Activated CD8-positive, alpha-beta memory T cell treated with anti-CD3 and anti-CD28 coated beads for 1 hour (primary cell): ENCODE measurements at places on chromosomes 6 and 20.

GRCh38 chr20:36175016-36175415 is 20.5 kb downstream of the EPB41L1 start:
- no peak for DNase-seq

DNA sequence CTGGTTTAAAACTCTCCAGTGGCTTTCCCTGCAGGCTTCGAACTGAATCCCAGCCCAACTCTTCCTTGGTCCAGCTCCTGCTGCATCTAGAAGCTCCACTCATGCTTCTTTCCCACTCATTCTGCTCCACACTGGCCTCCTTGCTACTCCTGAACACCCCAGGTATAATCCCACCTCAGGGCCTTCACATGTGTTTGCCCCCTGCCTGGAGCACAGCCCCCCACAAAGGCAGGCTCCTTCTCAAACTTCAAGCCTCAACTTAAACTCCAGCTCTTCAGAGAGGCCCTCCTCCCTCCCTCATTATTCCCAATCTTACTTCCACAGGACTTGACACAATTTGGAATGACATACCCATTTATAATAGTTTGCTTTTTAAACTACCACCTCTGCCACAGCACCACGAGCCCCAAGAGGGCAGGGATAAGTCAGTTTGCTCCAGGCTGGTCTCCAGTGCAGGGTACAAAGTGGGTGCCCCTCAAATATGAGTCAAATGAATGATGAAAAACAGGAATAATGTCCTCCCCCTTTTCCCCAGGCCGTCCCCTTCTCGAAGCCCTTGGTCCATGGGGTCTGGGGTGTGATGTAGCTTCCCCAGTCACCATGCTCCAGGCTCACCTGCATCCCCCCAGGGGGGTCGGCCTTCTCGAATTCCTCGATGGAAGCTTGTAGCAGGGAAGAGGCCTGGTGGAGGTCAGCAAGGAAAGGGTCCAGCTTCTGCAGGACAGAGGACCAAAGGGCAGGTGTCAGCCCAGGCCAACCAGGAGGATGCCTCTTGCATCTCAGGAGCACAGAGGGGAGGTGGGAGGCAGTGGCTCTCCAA is 37.4 kb downstream of the KIAA1755 start:
- DNase-seq, result no peak

DNA sequence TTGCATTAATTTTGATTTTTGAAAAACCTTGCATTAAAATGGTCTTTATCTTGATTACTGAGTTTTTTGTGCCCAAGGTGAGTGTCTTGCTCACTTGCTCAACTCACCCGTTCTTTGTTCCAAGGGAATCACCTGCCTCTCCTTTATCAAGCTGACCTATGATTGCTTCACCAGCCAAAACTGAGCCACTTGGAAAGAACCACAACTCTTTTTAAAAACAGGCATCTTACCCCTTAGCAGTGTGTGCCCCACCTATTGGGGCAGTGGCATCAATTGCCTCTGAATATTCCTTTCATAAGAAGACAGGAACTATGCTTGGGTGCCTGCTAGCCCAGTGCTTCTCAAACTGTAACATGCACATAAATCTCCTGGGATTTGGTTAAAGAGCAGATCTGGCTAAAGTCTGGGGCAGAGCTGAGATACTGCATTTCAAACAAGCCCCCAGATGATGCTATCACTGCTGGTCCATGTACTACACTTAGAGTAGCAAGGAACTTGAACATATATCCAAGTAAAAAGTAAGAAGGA is 3.3 kb upstream of the STK38 start:
- no peak for DNase-seq

DNA sequence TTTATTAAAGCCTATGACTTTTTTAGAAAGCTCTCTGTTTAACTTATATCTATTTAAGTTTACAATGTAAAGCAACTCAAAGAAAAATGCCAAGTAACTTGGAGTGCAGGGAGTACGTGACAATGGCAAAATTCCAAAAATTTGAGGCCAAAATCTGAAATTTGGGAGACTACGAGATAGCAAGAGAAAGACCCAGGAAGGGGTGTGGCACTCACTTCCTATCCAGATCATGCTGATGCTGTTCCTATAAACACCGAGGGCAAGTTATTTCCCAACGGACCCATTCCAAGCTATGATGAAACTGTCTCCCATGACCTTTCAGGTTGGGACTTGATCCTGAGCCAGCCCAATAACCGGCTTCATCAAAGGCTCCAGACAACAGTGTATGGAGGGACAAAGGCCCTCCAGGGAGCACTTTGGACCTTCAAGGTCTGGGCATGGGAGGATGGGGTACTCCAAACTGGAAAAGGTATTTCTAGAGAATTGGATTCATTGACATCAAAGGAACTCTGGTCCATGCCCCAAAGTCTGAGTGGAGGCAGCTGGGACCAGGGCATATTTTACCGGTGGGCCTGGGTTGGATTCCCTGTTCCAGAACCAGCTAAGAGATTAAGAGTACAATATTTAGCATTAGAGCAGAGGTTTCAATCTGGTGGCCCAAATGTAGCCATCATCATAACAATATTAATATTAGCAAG is 15.7 kb upstream of the SLC13A3 start:
- no peak for DNase-seq

- DNase-seq, result no peak
Measured at GRCh38 chr6:126657561-126658175, 317.8 kb downstream of the CENPW start.

DNA sequence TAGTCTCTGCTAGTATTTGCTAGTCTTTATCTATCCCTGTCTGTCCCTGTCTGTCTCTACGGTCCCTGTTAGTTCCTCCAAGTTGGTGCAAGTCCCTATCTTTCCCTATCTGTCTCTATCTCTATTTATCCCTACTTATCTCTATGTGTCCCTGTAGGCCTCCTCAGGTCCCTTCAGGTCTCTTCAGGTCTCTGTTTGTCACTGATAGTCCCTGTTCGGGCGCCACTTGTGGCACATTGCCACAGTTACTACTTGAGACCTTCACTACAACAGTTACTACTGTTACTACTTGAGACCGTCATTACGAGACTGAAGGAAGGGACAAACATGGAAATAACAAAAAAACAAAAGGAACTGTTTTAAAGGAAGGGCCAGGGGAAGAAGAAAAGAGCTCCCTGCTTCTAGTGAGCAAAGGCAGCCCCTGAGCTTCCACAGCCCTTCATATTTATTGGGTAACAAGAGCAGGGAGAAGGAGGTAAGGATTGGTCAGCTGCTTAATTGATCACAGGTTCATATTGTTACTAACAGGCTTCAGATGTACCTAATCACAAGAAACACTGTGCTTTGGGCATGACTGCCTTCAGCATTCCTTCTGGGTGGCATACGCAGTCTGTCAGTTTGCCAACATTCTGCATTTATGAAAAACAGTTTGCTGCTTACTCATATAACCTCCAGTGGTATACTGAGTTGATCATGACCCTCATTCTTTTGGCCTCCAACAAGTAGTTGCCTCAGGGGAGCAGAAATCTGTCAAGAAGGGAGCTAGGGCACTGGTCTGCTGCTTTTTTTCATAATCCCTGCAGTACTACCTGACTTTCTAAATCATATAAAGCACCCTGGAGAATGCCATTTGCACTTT is 8.4 kb downstream of the EPB41L2 start:
- no peak for DNase-seq

DNA sequence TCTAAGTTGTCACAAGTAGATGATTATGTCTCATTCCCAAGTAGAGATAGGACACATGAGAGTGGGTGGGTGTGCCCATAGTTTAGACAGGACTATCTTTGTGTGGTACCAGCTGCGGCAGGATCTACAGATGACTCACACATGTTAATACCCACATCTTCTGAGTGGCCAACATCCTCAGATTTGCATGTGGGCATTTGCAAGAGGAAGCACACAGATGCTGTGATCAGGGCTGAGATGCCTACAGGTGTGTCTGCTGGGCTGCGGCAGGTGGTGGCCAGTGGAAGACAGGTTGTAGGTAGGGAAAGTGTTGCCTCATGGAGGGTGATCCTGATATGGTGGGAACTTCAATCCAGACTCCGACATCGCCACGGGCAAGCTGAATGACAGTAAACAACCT is 50.8 kb downstream of the UTRN start:
- no peak for DNase-seq

- no peak for DNase-seq
Measured at GRCh38 chr6:127514179-127514772, 4.9 kb downstream of the MTCL3 start.

GRCh38 chr6:148389086-148389485 is 46.4 kb downstream of the SASH1 start:
- DNase-seq, result no peak

GRCh38 chr20:58918621-58919020 is 62.4 kb upstream of the NELFCD start:
- DNase-seq, result no peak

DNA sequence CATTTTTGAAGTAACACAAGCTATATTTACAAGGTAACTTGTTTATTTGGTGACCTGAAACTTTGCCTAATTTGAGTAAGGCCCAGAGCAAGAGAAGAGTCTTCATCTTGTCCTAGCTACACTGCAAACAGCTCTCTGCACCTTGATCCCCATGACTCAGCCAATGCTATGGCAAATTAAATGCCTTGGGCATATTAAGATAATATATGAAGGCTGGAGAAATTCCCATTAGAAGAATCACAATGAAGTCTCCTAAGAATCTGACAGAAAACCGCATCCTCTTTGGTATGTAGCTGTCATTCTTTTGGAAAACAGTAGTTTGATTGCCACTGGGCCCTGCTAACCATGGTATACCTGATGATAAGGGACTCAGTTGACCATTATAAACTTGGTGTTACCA is 204.5 kb downstream of the UBE3D start:
- no peak for DNase-seq

DNA sequence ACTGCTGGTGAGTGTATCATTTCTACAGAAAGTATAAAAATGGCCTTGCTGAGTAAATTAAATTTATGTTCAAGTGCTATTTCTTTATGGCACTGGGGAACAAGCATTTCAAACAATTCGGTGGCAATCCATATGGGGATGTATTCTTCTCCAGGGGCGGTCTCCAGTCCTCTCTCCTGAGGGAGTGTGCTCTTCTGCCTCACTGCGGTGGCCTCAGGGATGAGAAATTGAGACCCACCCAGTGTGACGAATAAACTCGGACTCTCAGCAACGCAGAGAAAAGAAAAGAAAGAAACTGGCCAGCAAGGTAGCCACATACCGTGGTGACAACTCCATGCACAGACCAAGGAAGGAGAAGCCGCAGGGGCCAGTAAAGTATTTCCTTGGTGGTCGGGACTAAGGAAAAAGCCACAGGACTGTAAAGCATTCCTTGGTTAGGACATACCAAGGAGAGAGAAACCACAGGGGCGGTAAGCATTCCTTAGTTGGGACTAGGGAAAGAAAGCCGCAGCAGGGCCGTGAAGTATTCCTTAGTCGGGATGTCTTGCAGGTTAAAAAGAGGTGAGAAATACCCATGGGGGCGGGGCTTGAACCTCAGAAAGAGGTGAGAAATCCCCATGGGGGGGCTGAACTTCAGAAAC is 13.6 kb upstream of the GOPC start:
- no peak for DNase-seq

GRCh38 chr6:105869835-105870440 is 216.2 kb upstream of the PRDM1 start:
- DNase-seq, result no peak

DNA sequence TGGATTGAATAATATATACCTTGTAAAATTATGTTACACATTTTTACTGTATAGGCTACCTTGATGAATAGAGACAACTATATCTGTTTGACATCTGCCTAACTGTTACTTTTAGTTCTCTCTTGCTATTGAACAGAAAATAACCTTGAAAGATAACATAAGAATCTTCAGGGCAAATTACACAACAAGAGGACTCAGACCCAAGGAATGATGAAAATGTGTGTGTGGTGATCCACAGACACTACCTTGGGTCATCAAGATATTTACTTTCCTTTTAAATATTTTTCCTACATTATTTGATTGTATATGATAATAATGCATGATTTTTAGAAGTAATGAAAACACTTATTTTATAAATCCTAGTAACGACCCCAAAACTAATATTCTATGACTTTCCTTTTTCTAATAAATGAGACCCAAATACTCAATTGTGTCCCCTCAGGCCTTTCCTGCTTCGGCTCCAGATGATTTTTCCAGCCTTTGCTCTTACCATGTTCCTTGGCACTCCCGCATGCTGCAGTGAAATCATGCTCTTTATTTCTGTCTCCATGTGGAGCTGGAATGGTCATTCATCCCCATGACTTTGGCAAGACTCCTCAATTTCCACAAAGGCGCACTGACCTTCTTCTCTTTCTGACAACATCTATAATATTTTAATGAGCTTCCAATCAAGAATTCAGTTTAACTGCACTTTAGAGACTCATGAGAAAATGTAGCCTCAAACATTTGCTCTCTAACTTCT is 187.6 kb downstream of the EPM2A start:
- no peak for DNase-seq

- DNase-seq, result no peak
Measured at GRCh38 chr6:129186988-129187387, 304.1 kb downstream of the LAMA2 start.

GRCh38 chr6:37640786-37641395 is 56.8 kb downstream of the MDGA1 start:
- DNase-seq, result no peak

- DNase-seq, result no peak
Measured at GRCh38 chr6:18161431-18161830, 6.2 kb downstream of the KDM1B start.
